ENCODE measurements at places on chromosomes 4 and X.
A peak's percentile ranks its signal among the peaks of the same experiment; 100 is the strongest.

DNA sequence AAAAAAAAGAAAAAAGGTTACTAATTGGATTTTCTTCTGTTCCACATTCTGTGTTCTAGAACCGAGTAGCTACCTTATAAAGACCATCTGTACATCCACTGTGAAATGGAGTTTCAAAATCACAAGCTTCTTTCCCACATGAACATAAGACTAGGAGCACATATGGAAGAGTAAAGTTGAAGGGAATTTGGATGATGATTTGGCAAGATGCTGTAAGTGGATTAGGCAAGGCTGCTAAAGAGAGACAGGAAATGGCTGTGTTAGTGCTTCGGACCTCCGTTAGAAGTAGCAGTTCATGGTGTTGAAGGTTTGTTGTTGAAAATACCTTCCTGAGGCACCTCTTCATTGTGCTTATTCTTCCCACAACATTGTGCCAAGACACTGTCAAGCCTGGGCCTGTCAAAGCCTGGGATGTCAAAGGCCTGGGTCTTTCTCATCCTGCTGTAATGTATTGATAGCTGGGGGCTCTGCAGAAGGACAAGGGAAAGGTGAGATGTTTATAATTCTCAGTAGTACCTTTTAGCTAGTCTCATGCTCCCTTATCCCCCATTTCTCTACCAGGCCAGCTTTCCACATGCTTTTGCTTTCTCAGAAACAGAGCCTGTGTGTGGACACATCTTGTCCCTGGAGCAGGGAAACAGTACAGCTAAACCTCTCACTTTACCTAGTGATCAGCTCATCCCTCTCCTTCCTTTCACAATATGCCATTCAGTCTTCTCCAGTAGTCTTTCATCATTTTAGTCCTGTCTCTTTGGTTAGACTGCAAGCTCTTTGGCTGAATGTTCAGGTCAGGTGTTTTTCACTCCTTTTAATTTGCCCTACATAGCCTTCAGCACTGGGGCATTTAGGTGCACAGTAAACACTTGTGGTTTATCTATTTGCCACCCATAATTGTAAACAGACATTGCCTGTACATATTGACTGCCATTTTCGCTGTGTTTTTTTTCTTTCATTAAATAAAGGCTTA, 37.9 kb upstream of the CYP2U1 start:
- DNase-seq: no peak

DNA sequence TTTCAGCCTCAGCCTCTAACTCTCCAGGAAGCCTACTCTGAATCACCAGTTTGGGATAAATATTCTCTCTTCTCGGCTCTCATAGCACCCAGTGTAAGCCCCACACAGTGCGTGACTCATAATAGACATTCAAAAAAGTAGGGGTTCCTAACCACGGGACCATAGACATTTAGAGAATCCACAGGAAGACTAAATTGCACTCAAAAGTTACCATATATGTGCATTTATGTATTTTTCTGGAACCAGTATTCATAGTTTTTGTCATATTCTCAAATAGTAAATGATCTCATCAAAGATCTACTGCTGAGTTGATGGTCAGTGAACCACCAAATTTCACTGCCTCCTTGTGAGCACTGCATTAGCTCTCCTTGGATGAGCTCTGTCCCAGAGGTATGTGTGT, 625.7 kb downstream of the SMARCA1 start:
- DNase-seq: no peak

GRCh38 chrX:130714665-130715064, 188.3 kb downstream of the ENOX2 start:
- no peak for DNase-seq

DNA sequence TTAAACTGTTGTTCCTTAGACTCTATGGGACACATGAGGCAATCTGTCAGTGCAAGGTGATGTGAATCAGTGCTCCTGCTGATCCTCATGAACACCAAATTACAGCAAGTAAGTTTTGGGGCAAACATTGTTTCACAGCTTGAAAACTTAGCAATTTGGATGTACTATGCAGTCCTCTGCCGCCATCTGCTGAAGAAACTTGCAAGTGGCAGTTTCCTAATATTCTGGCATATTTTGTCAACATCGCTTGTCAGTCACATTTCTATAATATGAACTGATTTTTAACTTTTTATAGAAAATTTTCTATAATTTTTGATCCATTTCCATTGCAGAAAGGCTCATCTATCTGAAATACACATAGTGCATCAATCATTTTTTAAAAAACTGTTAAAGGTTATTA, 56.3 kb downstream of the ZAR1 start:
- no peak for DNase-seq

DNA sequence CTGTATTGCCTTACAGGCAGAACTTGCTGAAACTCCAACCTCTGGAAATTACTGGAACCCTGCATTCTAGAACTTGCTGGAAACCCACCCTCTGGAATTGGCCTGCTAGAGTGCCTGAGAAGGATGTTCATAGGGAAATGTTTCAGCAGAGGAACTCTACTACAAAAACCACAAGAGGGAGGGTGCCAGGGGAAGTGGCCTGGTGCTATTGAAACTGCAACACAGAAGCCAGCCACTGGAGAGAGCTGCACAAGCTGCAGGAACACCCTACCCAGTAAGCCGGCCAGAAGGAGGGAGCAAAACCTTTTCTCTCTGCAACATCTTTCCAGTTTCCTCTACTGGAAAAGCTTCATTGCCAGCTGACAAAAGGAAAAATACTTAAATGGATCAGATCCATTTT, 2.5 kb upstream of the BRWD3 start:
- DNase-seq: no peak

DNA sequence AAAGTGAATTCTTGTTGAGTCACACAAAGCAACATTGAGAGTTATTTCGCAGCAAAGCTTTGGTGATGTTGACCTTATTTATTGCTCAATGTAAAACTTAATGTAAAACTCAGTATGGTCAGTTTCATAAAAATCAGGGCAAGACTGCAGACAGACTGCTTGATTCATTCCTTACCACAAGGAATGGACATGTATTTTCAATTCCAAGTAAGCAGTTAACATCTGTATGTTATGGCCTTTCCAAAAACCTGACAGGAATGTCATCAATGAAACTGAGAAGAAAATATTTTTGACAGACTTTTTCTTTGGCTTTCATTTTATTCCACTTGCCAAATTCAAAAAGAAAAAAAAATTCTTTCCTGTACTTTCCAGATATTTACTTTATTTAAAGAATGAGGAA, 488.3 kb downstream of the ANKRD50 start:
- no peak for DNase-seq

GRCh38 chrX:132169554-132169953, 41.7 kb upstream of the FRMD7 start:
- no peak for DNase-seq

DNA sequence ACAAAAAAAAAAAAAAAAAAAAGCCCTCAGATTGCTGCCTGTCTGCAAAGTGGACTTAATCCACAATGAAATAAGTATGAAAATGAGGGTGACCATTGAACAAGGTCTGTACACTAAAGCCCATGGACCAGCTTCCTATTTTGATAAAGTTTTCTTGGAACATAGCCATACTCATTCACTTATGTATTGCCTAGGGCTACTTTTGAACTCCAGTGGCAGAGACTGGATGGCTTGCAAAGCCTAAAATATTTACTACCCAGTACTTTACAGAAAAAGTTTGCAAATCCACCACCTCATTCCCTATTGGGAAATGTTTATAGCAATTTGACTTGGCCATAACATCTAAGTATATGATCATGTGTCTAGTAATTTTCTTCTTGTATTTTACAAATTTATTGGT, 481.7 kb downstream of the NAF1 start:
- DNase-seq: no peak

- DNase-seq: no peak
Measured at GRCh38 chr4:183195534-183195933, 96.5 kb downstream of the WWC2 start.

GRCh38 chrX:150465881-150466775, 102.3 kb upstream of the MTM1 start:
- DNase-seq: no peak

DNA sequence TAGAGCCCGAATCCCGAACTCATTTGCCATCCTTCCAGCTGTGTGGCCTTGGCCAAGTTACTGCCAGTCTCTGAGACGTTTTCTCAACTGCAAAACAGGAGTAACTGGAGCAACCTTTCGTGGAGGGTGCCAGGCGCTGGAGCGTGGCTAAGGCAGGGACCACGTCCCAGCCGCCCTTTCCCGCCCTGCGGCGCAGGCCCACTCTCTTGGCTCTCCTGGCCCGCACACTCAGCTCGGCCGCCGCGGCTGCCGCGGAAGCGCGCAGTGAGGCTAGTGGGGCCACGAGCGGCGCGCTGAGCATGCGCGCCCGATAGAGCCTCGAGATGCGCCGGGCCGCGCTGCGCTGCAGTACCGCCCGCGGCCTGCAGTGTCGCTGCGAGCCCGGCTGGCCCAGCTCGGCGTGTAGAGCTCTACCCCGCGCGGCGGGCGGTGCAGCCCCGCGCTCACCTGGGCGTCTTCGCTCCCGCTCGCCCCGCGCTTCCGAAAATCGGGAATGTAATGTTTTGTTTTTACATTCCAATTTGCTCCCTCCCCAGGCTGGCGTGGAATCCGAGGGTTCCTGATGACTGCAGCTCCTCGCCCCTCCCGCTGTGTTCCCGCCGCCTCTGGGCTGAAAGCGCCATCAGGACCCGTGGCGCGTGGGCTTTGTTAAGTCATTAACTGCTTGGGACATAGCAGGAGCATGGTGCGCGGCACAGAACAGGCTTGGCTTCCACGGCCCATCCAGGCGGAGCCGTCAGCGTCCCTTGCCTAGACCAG, 4.0 kb upstream of the ZNF518B start:
- peak; percentile 65 for DNase-seq

Measured in stimulated activated CD8-positive, alpha-beta memory T cell treated with anti-CD3 and anti-CD28 coated beads, Interleukin-15, amount 100 ng/mL, for 48 hours (primary cell).